ENCODE measurements at places on chromosomes 1 and 21. TPM values are rescaled to one million over a fixed set of nuclear protein-coding genes. Genes with fewer than 3 reads are reported as not detected.

DNA sequence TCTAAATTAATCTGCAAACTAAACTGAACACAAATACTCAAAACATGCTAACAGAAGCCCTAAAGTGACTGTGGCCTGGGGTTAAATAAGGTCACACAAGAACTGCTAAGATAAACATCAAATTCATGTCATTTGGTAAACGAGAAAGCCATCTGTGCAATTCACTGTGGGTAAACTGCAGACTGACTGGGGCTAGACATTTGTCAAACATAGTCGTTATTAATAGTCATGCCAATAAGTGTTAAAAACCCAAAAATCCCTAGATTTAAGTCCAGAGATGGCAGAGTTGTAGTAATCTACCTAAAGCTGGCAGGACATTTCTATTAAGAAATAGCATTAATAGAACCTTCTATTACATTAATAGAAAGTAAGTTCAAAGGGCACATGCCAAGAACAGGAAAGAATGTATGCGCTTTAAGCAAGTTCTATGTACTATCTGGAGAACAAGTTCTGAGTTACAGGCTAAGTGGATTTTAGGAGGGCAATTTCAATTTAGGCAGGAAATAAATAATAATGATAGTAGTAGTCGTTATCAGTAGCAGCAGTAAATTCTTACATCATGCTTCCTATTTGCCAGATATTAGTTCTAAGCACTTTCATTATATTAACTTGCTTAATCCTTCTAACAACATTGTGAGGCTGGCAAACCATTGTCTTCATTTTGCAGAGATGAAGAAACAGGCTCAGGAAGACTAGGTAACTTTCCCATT lies 8.6 kb downstream of the EDEM3 start:
- DNase-seq = no peak

The TENT5C gene
- total RNA-seq = 13.6 TPM

The CD84 gene
- total RNA-seq = not detected

The TSPAN2 gene
- 27.2 TPM for total RNA-seq

GRCh38 chr21:38937286-38937790 lies 131.6 kb downstream of the ETS2 start:
- no peak for DNase-seq

DNA sequence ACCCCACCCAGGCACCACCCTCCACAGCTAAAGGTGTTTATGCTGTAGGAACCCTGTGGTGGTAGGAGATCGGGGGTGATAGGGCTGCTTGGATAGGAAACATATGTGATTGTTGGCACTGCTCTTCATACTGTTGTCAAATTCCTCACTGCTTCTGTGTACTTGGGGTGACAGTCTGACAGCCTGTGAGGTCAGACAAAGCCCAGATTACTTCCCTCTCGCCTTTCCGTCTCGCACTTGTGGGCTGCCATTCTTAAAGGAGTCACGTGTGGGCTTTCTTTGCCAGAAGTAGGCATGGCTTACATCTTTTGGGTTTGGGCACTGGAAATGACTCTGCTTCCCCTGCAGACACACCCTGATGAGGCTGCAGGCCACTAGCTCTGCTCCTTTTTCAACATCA lies 363.8 kb downstream of the DISC1 start:
- DNase-seq = no peak

The CYP4A22 gene
- not detected for total RNA-seq

DNA sequence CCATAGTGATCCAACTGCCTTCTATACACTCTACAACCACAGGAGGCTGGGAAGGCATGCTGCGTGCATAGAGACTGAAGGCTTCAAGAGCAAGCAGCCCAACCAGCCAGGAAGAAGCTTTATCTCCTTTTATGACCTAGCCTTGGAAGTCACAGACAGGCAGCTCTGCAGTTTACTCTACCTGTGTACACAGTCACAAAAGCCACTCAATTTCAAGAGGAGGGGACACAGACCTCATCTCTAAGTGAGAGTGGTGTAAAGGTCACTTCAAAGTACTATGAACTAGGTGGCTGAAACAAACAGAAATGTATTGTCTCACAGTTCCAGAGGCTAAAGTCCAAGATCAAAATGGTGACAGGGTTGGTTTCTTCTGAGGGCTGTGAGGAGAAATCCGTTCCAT lies 69.6 kb upstream of the GJB5 start:
- no peak for DNase-seq

The RGS5 gene
- total RNA-seq = 5.7 TPM

The ZNF670 gene
- total RNA-seq = 13.0 TPM

DNA sequence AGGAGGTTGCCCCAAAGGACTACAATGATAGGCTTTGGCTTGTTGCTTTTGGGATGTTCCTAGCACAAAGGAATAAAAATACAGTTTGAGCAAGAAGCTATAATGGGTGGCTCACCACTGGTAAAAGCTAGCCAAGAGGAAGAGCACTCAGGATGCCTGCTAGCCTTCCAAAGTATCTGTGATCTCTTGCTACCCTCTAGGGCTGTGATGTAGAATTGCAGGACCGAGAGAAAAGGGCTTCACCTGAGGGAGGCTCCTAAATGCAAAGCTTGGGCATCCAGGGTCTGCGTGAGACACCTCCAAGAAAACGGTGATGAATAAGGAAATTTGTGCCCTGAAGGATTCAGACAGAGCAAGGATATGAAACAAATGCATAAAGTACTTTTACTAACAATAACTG lies 17.7 kb downstream of the IVL start:
- no peak for DNase-seq

- no peak for DNase-seq
Observed at GRCh38 chr1:98216304-98216703, 295.5 kb upstream of the DPYD start.
